Astrocyte (in vitro differentiated cells and primary cell): ENCODE measurements at places on chromosomes 6 and 20.
A peak's percentile ranks its signal among the peaks of the same experiment; 100 is the strongest.

GRCh38 chr6:27867051-27867944 lies 44.9 kb downstream of the OR2B2 start:
- peak; percentile 56 for DNase-seq

DNA sequence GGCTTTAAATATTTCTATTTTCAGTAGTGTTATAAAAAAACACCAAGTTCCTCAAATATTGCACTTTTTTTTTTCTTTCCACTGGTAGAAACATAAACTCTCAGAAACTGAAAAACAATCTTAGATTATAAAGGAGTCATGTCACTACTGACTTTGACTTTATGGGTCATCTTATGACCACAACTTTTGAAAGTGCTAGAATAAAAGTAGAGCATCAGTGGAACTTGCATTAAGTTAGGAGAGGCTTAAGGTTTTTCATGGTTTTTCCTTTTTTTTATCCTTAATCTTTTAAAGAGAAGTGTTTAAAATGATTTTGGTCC lies 56.6 kb upstream of the SUPT3H start:
- DNase-seq, result no peak

DNA sequence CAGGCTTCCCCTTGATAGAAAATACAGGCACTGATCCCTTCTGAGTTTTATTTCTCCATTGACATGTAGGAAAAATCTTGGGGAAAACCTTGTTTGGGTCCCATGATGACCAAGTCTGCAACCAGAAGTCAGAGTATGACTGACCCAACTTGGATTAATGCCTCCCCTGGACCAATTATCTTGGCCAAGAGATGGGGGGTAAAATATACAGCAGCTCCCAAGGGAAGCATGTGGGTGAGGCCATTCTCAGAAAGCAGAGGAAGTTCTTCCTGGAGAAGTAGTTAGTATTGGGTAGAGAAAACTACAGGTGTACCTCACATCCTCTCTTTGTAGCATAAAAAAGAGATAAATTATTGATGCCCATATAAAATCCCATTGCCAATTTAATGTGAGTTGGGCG lies 285.2 kb upstream of the PLCB4 start:
- DNase-seq, result no peak

DNA sequence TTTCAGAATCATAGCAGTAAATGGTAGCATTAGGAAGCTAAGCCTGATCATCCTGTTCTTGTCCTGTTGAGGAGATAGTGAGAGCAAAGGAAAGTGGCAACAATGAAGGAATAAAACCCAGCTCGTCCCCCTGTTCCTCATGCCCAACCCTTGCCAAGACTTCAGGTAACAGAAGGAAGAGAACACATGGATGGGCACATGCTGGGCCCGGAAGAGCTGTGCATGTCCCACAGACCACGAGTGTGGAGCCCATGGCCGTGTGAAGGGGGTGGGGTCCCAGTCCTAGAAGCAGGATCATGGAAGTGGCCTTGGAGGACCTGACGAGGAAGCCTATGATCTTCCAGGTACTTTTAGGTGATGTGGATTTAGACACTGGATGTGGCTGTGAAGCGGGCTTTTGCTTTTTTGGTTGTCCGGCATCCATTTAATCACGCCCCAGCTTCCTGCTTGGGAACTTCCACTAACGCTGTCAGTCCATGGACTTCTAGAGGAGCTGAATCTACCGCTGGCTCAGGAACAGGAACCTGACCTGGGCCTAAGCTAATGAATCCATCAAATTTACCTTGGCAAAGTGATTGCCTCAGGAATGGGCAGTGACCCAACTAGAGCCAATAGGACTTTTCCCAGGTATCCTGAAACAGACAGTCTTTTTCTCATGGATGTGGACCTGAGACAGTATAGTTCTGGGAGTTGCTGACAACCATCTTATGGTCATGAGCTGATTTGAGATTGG lies 79.3 kb upstream of the ARMC2 start:
- DNase-seq, result no peak

- peak; percentile 97 for DNase-seq
Observed at GRCh38 chr6:129490521-129491255, 219.3 kb downstream of the ARHGAP18 start.

- peak; percentile 97 for DNase-seq
Observed at GRCh38 chr6:139539852-139540251, 165.4 kb upstream of the CITED2 start.

GRCh38 chr6:165999279-165999678 lies 168.4 kb downstream of the TBXT start:
- no peak for DNase-seq

DNA sequence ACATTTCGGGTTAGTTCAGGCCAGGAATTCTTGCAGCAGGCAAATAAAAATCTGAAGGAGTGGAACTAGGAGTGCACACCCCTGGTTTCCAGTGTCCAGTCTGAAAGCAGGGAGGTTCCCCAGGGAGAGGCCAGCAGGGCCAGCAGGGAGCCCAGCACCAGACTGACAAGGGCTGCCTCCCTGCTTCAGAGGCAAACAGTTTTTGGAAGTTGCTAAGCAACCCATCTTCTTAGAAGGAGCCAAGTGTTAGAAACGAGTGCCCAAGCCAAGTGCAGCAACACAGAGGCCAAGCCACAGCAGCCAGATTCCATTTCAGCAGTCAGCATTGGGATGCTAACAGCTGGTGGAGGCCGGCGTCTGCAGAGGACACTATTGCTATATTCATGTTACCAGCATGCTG lies 179.1 kb downstream of the SYNDIG1 start:
- no peak for DNase-seq

DNA sequence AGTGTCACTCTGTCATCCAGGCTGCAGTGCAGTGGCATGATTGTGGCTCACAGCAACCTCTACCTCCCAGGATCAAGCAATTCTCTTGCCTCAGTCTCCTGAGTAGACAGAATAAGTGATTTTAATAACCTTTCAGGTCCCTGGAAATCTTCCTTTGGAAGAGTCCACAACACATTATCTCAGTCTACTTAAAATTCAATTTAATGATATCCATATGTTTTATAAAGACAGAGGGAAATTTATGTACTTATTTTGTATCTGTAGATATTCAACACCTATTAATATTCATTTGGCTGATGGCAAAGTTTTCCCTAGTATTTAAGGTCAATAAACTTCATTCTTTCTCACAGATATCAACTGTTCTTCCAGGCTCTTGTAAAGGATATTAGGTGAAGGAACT lies 881.4 kb upstream of the GJE1 start:
- no peak for DNase-seq

- DNase-seq, result no peak
Observed at GRCh38 chr6:30601436-30601814, 15.6 kb downstream of the PPP1R10 start.

DNA sequence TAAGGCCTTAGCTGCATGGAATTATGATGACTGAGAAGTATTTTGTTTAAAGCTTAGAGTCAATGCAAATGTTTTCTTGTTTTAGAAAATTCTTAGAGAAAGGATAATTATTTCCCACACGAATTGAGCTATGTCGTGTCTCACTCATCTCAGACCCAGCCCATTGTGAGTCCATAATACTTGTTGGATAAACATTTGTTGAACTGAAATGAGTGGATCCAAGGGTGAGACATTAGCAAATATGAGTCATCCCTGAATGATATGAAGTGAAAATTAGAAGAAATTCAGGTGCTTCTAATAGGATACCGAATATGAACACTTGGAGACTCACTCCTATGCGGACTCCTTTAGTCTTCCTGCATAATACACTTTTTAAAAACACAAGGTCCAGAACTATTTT lies 41.6 kb upstream of the ARMC2 start:
- no peak for DNase-seq
